ENCODE measurements at places on chromosomes 7 and 10.

DNA sequence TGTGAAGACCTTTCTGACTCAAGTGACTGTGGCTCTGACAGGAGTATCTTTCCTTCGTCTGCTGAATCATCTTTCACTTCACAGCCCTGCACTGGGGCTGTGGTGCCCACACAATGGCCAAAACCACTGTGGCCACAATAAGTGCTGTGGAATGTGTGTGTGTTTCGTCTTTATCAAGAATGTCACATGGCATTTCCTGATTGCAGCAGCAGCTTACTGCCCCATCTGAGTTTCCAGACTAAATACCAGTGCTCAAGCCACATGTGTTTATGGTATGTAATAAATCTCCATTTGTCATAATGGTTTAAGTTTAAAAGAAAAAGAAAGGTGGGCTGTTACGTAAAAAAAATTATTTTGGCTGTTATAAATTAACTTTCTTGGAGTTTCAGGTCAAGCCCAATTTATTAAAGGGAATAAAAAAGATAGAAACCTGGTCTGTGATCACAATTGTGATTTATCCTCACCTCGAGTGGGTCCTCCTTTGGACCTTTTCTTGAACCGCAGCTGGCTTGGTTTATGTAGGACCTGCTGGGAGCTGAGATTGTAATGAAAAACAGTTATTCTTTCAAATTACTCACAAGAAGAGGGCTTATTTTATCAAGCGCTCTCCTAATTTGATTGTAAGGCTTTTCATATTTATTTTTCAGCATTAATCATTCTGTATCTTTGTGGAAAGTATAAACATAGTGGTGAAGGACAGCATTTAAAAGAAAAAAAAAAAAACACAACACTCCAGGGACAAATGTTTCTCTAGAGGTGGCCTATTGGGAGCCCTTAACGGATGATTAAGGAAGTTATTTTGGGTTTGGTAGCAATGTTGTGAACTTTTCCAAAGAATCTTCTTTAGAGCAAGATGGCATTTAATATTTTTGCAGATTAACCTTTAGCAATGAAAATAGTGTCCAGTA lies 116.2 kb downstream of the LRMDA start:
- no peak for DNase-seq

- DNase-seq: no peak
Measured at GRCh38 chr7:101104193-101104713, 19.0 kb downstream of the TRIM56 start.

- DNase-seq: no peak
Measured at GRCh38 chr10:106508950-106509349, 655.6 kb downstream of the SORCS1 start.

DNA sequence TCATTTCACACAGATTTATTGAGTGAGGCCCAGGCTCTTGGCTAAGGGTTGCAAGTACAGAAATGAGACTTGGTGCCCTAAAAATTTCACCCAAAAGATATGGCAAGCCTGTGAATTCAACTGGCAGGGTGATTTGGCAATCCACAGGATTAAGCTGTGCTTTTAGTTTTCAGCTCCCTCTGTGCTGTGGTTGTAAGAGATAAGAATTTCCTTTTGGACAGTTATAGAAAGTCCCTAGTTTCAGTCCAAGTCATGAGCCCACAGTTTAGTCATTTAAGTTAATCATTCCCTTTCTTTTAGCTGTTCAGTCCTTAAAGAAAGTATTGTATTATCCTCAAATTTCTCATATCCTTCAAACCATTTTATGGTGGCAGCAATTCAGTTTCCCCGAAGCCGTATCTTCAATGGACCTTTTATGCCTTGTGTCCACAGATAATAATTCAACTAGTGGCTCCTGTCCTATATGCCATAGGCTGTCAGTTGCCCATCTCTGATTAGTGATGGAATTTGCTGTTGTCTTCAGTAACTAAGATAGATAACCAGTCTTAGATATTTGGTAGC lies 73.4 kb upstream of the NAMPT start:
- DNase-seq: no peak

DNA sequence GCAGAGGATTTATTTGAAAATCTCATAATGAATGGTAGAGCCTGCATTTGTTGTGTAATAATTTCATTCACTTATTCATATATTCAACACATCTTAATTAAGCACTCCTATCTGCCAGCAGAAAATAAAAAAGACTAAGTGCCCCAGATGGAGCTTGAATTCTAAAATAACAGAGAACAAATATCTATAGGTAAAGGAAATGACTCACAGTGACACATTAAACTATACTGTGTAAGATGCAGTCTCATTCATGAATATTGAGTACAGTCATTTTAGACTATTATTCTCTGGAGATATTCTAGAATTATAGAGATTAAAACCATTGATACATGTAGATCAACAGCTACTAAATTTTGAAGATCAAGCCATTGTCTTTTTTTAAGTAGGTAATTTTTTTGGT lies 72.1 kb downstream of the PTPRZ1 start:
- DNase-seq: no peak

DNA sequence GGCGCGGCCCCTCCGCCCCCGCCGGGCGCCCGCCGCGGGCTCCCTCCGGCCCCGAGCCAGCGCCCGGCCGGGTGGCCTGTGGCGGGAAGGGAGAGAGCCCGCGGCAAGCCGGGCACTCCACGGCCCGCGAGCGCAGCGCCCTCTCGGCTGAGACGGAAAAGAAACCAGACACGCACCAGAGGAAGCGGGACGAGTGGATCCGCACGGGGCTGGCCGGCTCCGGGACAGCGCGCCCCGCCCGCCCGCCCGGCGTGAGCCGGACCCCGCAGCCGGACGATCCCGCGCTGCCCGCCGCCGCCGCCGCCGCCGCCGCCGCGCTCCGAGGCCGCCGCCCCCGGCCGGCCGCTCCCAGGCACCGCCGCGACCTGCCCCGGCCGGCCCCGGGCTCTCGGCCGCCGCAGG lies 300 bp downstream of the ARHGAP21 start:
- DNase-seq: no peak

- DNase-seq: no peak
Measured at GRCh38 chr7:76048668-76048988, 722 bp downstream of the MDH2 start.

DNA sequence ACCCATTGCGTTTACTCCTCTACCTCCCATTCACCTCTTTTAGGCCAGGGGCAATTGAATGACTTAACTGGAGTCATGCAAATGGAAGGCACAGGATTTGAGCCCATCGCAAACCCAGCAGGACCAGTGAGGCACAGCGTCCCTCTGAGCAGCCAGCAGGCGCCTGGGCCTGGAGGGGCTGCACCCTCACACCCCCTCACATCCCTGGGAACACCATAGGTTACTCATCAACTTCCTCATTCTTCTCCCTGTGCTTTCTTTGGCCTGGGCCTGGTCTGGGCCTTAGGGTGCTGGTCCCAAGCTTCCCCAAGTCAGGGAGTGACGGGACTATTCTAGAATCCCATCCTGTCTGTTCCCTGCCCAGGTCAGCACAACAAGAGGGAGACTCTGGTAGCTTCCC lies 169.4 kb upstream of the EEPD1 start:
- no peak for DNase-seq

- DNase-seq: no peak
Measured at GRCh38 chr10:17683541-17683940, 39.6 kb downstream of the STAM start.

- DNase-seq: no peak
Measured at GRCh38 chr7:50068850-50069551, 24.0 kb downstream of the ZPBP start.

GRCh38 chr10:43825984-43826383 lies 177.3 kb upstream of the ZNF32 start:
- DNase-seq: no peak

DNA sequence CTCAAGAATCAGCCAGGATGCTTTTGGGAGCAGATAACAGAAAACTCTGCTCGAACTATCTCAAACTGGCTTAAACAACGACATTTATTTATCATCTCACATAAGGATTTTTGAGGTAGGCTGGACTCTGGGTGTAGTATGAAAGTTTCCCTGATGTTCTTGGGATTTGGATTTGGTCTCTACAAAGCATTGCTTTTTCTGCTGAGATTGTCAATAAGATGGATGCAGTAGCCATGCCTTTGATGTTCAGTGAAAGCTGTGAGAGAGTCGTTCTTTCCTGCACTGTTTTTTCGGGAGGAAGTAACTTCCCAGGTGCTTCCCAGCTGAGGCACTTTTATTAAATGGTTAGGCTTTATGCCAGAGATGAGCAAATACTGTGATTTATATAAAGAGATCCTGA lies 181.1 kb downstream of the PRKG1 start:
- no peak for DNase-seq

DNA sequence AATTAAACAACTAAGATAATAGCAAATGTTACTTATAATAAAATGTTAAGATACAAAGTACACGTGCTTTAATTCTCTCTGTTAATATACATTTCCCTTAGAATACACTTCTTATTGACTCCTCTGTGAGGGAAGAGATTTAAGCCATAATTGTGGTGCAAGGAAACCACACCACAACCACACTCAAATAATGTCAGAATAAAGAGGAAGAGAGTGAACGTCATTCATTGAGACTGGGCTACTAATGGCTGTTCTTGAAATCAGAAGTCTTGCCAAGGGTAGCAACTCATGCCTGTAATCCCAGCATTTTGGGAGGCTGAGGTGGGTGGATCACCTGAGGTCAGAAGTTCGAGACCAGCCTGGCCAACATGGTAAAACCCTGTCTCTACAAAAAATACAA lies 10.0 kb downstream of the FAM171A1 start:
- no peak for DNase-seq

- no peak for DNase-seq
Measured at GRCh38 chr7:37832194-37832593, 16.2 kb upstream of the NME8 start.

DNA sequence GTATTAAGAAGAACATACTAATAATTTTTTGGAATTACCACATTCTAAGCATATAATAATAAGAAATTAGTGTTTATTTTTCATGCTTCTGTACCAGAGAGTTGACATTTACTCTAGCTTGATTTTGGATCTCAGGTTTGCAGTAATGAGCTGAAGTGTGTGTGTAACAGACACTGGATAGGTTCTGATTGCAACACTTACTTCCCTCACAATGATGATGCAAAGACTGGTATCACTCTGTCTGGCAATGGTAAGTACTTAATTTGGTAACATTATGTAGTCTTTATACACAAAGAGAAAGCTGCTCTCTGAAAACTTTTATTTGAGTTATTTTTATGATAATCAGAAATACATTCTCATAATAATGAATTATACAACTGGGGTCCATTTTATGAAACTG lies 54.1 kb downstream of the SRI start:
- DNase-seq: no peak

GRCh38 chr10:95606922-95607321 lies 45.8 kb upstream of the SORBS1 start:
- DNase-seq: no peak
